Fibroblast of lung (primary cell): ENCODE measurements at places on chromosomes 12 and 14. TPM values are rescaled to one million over a fixed set of nuclear protein-coding genes. Genes with fewer than 3 reads are reported as not detected.
A peak's percentile ranks its signal among the peaks of the same experiment; 100 is the strongest.

- H3K27ac ChIP-seq = no peak overlapping the region
- no peak for DNase-seq
- peaks cover 2% of the 10 kb centered on the region for H3K36me3 ChIP-seq
Measured at GRCh38 chr14:58332561-58332960, 34.2 kb downstream of the ARID4A start.

DNA sequence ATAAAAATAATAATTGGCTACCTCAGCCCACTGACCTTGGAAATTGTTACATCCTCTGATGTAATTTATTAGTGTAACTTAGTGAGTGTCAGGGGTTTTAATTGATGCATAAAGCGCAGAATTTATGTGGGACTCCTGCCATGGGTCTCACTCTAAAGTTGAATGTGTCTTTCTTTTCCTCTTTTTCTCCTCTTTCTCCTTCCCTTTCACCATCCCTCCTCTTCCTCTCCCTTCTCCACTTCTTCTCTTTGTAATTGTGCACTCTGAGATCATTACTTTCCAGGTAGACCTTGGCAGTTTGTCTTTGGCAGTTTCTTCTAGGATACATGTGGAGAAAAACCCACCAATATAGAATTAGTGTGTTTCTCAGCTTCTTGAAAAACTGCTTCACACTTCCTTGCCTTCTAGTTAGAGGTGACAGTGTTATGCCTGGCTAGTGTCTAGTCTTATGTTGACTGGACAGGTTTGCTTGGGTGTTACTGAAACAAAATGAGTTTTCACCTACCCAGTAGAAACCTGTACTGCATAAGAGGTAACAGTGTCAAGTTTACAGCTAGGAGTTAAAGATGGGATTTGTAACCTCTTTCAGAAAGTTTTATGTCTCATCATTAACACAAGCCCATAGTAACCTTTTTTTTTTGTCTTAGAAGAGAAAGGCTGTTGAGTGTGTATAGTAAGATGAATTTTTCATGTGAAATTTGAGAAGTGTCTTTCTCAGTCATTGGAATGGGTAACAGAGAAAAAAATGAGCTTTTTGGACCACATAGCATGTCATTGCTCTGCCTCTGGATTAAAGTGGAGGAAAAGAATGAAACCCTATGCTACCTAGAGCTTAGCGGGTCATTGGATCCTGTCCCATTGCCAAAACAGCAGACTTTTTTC lies 18.6 kb downstream of the PELI2 start:
- no peaks in the 10 kb centered on the region for H3K36me3 ChIP-seq
- no peaks in the 10 kb centered on the region for H3K27me3 ChIP-seq
- DNase-seq = no peak
- H3K4me1 ChIP-seq = peaks cover 2% of the 10 kb centered on the region

- no peaks in the 10 kb centered on the region for H3K36me3 ChIP-seq
- no peaks in the 10 kb centered on the region for H3K4me1 ChIP-seq
- H3K27ac ChIP-seq = no peak overlapping the region
- peaks cover 80% of the 10 kb centered on the region for H3K27me3 ChIP-seq
- H3K4me3 ChIP-seq = no peak overlapping the region
- DNase-seq = no peak
Measured at GRCh38 chr12:113473400-113473799, 1.7 kb upstream of the LHX5 start.

GRCh38 chr12:97312570-97313135 lies 150.0 kb upstream of the RMST start:
- H3K36me3 ChIP-seq = no peaks in the 10 kb centered on the region
- H3K4me3 ChIP-seq = no peak overlapping the region
- no peaks in the 10 kb centered on the region for H3K4me1 ChIP-seq
- no peak for DNase-seq
- no peaks in the 10 kb centered on the region for H3K27me3 ChIP-seq
- H3K27ac ChIP-seq = no peak overlapping the region

- H3K27me3 ChIP-seq = no peaks in the 10 kb centered on the region
- H3K4me1 ChIP-seq = peaks cover 52% of the 10 kb centered on the region
- peak; percentile 81 for DNase-seq
- H3K4me3 ChIP-seq = no peak overlapping the region
- peak overlapping the region; percentile 96 for H3K27ac ChIP-seq
Measured at GRCh38 chr12:108802101-108802961, 55.1 kb downstream of the SSH1 start.

- no peaks in the 10 kb centered on the region for H3K27me3 ChIP-seq
- H3K4me1 ChIP-seq = peaks cover 5% of the 10 kb centered on the region
- H3K4me3 ChIP-seq = peak overlapping the region; percentile 83
Measured at GRCh38 chr12:20368651-20369304, 441 bp downstream of the PDE3A start.

- no peak overlapping the region for H3K4me3 ChIP-seq
- no peak for DNase-seq
- H3K27me3 ChIP-seq = no peaks in the 10 kb centered on the region
- H3K36me3 ChIP-seq = no peaks in the 10 kb centered on the region
- H3K27ac ChIP-seq = no peak overlapping the region
Measured at GRCh38 chr12:110636516-110636915, 22.6 kb downstream of the TCTN1 start.

- DNase-seq = peak; percentile 79
- peaks cover 20% of the 10 kb centered on the region for H3K4me1 ChIP-seq
- H3K4me3 ChIP-seq = no peak overlapping the region
- peaks cover 2% of the 10 kb centered on the region for H3K36me3 ChIP-seq
- peak overlapping the region; percentile 42 for H3K27ac ChIP-seq
Measured at GRCh38 chr14:90677484-90678050, 138.7 kb downstream of the TTC7B start.

DNA sequence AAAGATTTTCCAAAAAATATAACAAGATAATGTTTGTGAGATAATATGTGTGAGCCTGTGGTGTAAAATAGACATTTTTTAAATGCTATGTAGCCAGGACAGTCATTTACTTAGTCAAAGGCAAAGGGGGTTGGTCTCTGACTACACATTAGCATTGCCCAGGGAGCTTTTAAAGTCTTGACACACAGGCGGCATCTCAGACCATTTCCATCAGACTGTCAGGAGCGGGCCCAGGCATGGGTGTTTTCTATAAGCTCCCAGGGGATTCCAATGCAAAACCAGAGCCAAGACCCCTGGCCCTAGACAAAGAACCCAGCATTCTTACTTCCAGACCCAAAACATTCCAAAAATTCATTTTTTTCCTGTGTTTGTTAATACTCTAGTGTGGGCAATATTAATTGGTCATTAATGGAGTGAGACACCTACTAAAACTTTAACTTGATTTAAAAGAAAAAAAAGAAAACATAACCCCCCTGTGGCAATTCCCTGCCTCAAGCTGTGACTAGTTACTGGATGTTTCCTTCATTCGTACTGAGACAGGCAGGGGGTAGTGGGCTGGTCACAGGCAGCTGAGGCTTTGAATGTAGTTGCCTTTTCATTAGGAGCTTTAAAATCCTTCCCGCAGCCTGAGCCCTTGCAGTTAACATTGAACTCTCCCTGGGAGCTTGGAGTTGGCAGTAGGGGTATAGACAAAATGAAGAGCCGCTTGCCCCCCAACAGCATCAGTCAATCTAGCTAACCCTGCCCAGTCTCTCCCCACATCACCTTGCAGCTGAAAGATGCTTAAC lies 103.7 kb downstream of the CMKLR1 start:
- H3K27me3 ChIP-seq = no peaks in the 10 kb centered on the region
- no peaks in the 10 kb centered on the region for H3K4me1 ChIP-seq
- no peak overlapping the region for H3K27ac ChIP-seq
- H3K36me3 ChIP-seq = no peaks in the 10 kb centered on the region
- no peak for DNase-seq
- H3K4me3 ChIP-seq = no peak overlapping the region

DNA sequence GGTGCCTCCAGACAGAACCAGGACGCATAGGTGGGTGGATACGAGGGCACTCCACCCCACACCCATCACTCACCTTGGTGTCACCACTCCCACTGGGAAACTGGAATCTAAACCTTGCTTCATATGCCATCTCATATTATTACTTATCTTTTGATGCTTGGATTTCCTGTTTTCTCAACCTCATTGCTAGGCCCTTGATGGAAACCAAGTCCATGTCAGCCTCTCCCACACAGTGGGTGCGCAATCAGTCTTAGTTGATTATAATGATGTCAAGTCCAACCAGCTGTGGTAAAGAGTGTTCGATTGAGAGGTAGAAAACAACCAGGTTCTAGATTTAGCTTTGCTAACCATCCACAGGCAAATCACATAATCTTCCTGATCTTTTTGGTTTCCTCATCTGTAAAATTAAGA lies 584 bp upstream of the DDHD1 start:
- no peaks in the 10 kb centered on the region for H3K36me3 ChIP-seq
- no peaks in the 10 kb centered on the region for H3K27me3 ChIP-seq
- peaks cover 3% of the 10 kb centered on the region for H3K4me1 ChIP-seq
- peak overlapping the region; percentile 74 for H3K4me3 ChIP-seq

- no peaks in the 10 kb centered on the region for H3K36me3 ChIP-seq
- H3K4me1 ChIP-seq = no peaks in the 10 kb centered on the region
- H3K27ac ChIP-seq = no peak overlapping the region
- H3K27me3 ChIP-seq = no peaks in the 10 kb centered on the region
- no peak overlapping the region for H3K4me3 ChIP-seq
- no peak for DNase-seq
Measured at GRCh38 chr12:28844718-28845117, 304.4 kb upstream of the FAR2 start.

GRCh38 chr14:95561001-95561412 lies 26.2 kb downstream of the GLRX5 start:
- no peak overlapping the region for H3K4me3 ChIP-seq
- H3K36me3 ChIP-seq = no peaks in the 10 kb centered on the region
- DNase-seq = peak; percentile 83
- no peaks in the 10 kb centered on the region for H3K27me3 ChIP-seq

DNA sequence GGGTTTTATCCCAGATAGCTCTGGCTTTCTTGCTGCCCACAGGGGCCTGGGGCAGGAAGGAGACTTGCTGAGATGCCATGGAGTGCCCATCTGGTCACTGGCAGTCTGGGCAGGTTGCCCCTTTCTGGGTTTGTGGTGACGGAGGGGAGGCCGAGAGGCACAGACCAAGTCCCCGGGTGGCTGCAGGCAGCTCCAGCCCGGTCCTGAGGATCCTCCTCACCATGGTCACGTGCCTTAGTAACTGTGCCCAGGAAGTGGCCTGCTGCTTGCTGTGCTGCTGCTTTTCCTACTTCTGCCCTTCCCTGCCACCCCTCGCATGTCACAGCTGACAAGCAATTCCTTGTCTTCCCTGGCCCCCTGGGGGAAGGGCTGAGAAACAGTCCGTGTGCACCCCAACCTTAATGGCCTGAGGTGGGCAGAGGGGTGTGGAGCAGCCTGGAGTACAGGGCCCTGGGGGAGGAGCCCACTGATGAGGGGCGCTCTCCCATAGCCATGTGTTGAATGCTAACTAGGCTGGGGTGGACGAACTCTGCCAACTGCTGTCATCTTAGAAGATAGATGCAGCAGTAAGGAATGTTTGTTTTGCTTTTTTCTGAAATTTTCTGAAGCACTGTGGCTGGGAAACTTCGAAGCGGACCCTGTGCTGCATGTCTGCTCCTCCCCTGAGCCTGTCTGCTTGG lies 54.9 kb upstream of the SRSF5 start:
- H3K36me3 ChIP-seq = no peaks in the 10 kb centered on the region
- no peak for DNase-seq
- H3K27ac ChIP-seq = no peak overlapping the region
- no peaks in the 10 kb centered on the region for H3K27me3 ChIP-seq
- H3K4me1 ChIP-seq = peaks cover 18% of the 10 kb centered on the region

- no peaks in the 10 kb centered on the region for H3K4me1 ChIP-seq
- no peaks in the 10 kb centered on the region for H3K36me3 ChIP-seq
- H3K27ac ChIP-seq = no peak overlapping the region
- peak; percentile 64 for DNase-seq
- H3K4me3 ChIP-seq = no peak overlapping the region
Measured at GRCh38 chr12:45170456-45171042, 45.3 kb upstream of the ANO6 start.

- no peaks in the 10 kb centered on the region for H3K4me1 ChIP-seq
- no peaks in the 10 kb centered on the region for H3K27me3 ChIP-seq
- no peak overlapping the region for H3K4me3 ChIP-seq
- no peak for DNase-seq
- H3K27ac ChIP-seq = no peak overlapping the region
Measured at GRCh38 chr12:13028825-13029570, 15.2 kb upstream of the FAM234B start.

DNA sequence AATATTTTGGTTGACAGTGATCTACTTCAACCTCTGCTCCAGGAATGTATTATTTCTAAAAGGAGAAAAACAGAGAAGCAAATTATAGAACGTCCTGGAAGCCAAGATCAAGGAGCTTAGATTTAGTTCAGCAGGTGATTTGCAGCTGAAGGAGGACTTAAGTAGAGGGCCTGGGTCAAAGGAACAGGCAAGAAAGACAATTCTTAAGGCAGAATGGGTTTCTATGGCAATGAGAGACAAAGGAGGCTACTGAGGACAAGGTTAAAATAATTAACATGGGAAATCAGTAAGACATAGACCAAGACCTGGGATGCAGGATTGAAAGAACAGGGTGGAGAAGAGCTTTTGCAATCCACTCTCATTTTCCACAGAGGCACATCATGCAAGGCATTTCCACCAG lies 2.4 kb upstream of the SNW1 start:
- H3K4me3 ChIP-seq = no peak overlapping the region
- H3K36me3 ChIP-seq = no peaks in the 10 kb centered on the region
- DNase-seq = no peak
- H3K4me1 ChIP-seq = peaks cover 8% of the 10 kb centered on the region

DNA sequence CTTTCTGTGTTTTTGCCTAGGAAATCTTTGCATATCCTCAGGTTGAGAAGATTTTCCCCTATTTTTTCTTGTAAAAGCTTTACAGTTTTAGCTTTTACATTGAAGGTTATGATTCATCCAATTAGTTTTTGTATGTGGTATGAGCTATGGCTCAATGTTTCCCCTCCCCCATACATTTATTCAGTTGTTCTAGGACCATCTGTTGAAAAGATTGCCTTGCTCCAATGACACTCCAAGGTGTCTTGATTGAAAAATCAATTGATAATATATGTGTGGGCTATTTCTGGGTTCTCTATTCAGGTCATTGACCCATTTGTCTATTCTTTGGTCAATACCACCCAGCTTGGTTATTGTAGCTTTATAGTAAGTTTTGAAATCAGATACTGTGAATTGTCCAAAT lies 42.6 kb downstream of the LRTM2 start:
- no peaks in the 10 kb centered on the region for H3K4me1 ChIP-seq
- DNase-seq = no peak
- H3K36me3 ChIP-seq = no peaks in the 10 kb centered on the region
- no peak overlapping the region for H3K27ac ChIP-seq

Gene RPAP3
- 11.3 and 12.1 TPM in 2 replicates for total RNA-seq

Gene TDRD9
- 0.50 and 1.0 TPM in 2 replicates for total RNA-seq

Gene PSME2
- 82.7 and 148 TPM in 2 replicates for total RNA-seq

Gene AQP6
- under 0.01 and 0.17 TPM in 2 replicates for total RNA-seq

Gene STXBP6
- total RNA-seq = 4.5 and 7.7 TPM in 2 replicates

Gene OR10G3
- total RNA-seq = not detected in 2 replicates

Gene KRT85
- total RNA-seq = not detected in 2 replicates

Gene REC8
- 0.51 and 1.8 TPM in 2 replicates for total RNA-seq

Gene CACNA1C
- 7.4 and 11.4 TPM in 2 replicates for total RNA-seq

Gene KRT7
- 3.1 and 3.5 TPM in 2 replicates for total RNA-seq
